ENCODE measurements at places on chromosomes 1 and 21. TPM values are rescaled to one million over a fixed set of nuclear protein-coding genes. Genes with fewer than 3 reads are reported as not detected.

The TRAF3IP3 gene
- polyA plus RNA-seq = not detected

The NTNG1 gene
- not detected for polyA plus RNA-seq

The PTPN7 gene
- not detected for polyA plus RNA-seq

The NEGR1 gene
- 47.4 TPM for polyA plus RNA-seq

The ANGPTL3 gene
- polyA plus RNA-seq = not detected

The MROH9 gene
- not detected for polyA plus RNA-seq

The CFH gene
- not detected for polyA plus RNA-seq

The KCNC4 gene
- 0.52 TPM for polyA plus RNA-seq

The ANKRD65 gene
- 0.28 TPM for polyA plus RNA-seq

The EPS8L3 gene
- not detected for polyA plus RNA-seq

The SMCP gene
- polyA plus RNA-seq = not detected

The DNMT3L gene
- polyA plus RNA-seq = not detected

The LCE6A gene
- not detected for polyA plus RNA-seq

The PRAMEF18 gene
- not detected for polyA plus RNA-seq

The IGFN1 gene
- not detected for polyA plus RNA-seq
